ENCODE measurements at places on chromosomes 2 and 18.

DNA sequence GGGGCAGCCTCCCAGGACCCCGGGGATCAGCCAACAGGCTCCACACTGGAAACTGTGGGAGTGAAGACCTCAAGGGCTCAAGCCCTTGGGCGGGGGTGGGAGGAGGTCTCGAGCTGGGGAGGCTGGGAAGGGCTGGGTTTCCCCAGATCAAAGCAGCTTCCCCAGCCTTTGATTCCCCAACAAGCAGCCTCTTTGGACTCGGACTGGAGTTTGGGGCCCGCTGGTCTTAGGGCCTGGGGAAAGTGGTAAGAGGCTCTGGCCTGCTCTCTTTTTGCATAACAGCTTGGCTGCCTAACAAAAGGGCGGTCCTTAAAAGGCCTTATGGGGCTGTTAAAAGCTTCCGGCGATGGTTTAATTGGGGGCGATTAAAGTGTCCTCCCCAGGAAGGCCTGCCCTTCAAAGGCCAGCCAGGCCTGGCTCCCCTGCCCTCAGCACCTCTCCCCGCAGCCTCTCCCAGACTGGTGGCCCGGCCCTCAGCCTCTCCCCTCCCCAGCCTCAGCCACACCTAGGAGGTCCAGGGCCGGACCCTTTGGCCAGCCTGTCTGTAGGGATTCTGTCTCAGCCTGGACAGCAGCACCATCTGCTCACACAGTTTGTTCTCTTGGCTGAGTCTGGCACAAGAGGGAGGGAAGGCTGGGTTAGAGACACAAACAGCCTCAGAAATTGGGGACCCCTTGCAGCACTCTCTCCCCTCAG, 39.6 kb downstream of the ZFP36L2 start:
- DNase-seq, result peak; percentile 71

- DNase-seq, result no peak
These were observed 36.0 kb downstream of the DNMT3A start for GRCh38 chr2:25305775-25306174.

- no peak for DNase-seq
These were observed 223.7 kb upstream of the TRIB2 start for GRCh38 chr2:12493031-12493513.

- no peak for DNase-seq
These were observed 14.2 kb upstream of the ANKRD44 start for GRCh38 chr2:197324801-197325200.

GRCh38 chr2:208529796-208530195, 123.2 kb downstream of the PTH2R start:
- no peak for DNase-seq

GRCh38 chr2:100482741-100483140, 12.5 kb downstream of the NMS start:
- no peak for DNase-seq

DNA sequence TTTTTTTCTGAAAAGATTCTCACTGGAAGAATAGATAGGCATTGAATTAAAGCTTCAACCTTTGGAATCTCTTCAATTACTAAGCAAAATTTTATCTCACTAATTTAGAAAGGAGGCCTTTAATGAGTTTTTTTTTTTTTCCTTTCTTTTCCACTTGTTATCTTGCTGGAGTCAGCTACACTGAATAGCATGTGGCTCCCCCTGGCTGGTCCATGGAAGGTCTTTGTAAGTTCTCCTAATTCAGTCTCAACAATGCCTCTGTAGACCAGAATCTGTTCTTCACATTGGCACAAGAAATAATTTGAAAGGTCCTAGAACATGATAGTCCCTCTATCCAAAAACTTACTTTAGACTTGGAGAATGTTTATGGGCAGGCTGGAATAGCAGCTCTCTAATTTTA, 24.2 kb upstream of the SCN1A start:
- DNase-seq, result no peak

GRCh38 chr2:134429886-134430285, 176.0 kb downstream of the MGAT5 start:
- DNase-seq, result no peak

DNA sequence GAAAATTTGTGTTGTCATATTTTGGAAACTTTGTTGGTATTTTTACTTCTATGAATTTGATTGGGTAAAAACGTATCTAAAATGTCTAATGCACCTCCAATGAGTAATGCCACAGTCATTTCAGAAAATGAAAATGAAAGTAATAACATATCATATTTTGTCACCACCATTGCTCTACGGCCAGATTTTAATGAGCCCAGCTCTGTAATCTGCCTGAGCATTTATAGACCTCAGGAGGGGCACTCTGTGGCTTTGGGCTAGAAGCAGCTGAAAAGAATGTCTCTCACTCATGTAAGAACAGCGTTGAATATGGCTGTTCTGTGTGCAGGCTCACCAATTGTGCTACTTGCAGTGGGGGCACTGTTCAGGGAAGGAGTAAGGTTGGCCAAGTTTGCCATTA, 32.7 kb upstream of the ABCA12 start:
- no peak for DNase-seq

DNA sequence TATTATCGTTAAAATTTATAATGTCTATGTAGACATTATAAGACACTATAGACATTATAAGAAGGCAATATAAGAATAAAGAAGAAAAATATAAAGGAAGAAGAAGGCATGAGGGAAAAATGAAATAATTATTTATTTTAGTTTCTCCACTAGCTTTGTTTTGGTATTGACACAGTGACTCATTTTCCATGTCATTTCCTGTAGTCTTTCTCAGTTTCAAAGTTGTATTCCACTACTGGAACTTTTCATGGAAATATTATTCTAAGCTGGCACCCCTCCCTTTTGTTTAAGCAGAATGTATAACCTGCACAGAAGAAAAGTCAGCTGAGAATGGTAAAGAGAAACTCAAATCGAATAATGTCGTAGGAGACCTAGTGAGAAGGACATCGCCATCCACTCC, 234.2 kb upstream of the NETO1 start:
- DNase-seq, result no peak

DNA sequence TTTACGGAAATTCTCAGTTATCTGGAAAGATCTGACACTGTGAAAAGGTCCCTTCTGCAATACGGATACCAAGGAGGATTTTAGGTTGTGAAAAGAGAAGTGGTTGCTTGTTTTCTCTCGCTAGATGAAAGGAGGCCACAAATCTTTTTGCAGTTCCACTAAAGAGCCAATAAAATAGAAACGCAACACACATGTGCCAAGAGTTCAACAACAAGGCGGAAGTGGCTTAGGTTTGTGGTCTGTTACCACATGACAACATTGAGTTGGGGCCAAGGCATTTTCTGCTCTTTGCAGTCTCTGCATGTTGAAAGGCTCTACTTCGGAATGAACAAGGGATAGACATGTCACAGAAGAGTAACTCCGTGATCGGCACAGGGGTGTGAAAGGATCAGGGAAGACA, 115.7 kb upstream of the OSR1 start:
- no peak for DNase-seq

- DNase-seq, result peak; percentile 24
These were observed 110.2 kb downstream of the MDH1 start for GRCh38 chr2:63698786-63699548.

Measured in right lung (tissue), 10 donors.